ENCODE measurements at places on chromosomes 5 and 9. TPM values are rescaled to one million over a fixed set of nuclear protein-coding genes. Genes with fewer than 3 reads are reported as not detected.

DNA sequence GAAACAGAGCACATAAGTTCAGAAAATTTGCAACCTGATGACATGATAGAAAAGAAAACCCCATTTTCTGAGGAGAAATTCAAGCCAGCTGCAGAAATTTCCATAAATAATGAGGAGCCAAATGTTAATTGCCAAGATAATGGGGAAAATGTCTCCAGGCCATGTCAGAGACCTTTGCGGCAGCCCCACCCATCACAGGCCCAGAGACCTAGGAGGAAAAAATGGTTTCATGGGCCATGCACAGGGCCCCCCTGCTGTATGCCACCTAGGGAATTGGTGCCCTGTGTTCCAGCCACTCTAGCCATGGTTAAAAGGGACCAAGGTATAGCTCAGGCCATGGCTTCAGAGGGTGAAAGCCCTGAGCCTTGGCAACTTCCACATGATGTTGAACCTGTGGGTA is 118.1 kb downstream of the NR2F1-AS1 start:
- no peak for DNase-seq

DNA sequence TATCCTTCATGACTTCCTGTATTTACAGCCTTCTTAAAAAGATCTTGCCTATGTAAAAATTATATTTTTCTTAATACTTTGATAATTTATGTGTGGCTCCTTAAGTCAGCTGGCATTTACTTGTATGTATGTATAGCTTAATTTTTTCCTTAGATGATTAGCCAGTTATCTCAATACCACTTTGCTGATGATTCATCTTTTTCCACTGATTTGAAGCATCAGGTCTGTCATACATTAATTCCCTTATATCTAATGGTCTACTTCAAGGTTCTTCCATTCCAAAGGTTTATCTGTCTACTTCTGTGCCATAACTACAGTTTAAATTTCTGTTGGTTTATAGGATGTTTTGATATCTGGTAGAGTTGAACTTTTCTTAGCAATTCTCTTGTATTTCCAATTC is 44.9 kb upstream of the MTMR12 start:
- DNase-seq: no peak

DNA sequence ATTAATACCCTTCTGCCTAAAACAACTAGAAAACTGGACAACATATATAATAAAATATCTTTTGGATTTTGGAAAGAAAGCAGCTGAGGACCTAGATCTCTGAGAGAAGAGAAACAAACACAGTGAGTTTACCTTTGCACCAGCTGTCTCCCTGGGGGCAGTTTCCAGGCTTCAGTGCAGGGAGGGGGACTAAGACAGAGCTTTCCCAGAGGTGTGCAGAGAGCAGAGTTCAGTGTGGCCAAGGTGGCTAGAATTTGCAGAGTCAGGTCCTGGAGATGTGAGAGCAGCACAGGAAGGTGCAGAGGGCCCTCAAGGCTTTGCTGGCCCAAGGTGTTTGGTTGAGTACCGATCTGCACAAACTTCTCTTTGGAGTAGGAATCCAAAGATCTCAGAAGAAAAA is 26.3 kb upstream of the PTPDC1 start:
- no peak for DNase-seq

The CSF2 gene
- total RNA-seq: not detected

DNA sequence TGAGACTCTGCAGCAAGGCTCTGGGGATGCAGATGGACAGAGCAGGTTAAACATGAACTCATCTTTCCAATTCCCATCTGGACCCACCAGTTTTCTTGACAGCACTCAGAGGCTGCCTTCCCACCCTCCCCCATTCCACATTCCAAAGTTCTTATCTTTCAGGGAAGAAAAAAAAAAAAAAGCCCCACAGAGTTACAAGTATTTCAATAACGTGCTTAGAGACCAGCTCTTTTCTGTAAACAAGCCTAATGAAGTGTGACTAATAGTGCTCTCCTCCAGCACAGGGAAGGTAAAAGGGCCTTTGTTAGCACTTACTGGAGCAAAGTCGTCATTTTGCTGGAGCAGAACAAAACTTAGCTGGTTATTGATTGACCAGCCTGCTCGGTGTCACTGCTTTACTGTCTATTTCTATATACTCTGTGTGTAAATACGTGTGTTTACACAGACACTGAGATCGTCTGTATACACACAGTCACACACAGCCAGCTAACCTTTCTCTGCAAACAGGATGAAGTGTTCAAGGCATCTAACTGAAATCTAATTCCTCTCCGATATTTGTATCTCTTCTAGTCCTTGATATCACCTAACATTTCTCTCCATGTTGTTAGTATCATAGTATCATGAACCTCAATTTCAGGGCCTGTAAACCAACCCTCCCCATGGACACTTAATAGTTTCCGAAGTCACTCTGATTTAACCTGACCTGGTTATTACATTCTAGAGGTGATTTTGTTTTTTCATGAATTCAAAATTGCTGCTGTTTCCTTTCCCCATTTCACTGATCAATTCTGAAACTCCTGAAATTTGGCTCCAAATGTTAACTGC is 84.9 kb downstream of the ZNF608 start:
- peak; percentile 99 for DNase-seq

DNA sequence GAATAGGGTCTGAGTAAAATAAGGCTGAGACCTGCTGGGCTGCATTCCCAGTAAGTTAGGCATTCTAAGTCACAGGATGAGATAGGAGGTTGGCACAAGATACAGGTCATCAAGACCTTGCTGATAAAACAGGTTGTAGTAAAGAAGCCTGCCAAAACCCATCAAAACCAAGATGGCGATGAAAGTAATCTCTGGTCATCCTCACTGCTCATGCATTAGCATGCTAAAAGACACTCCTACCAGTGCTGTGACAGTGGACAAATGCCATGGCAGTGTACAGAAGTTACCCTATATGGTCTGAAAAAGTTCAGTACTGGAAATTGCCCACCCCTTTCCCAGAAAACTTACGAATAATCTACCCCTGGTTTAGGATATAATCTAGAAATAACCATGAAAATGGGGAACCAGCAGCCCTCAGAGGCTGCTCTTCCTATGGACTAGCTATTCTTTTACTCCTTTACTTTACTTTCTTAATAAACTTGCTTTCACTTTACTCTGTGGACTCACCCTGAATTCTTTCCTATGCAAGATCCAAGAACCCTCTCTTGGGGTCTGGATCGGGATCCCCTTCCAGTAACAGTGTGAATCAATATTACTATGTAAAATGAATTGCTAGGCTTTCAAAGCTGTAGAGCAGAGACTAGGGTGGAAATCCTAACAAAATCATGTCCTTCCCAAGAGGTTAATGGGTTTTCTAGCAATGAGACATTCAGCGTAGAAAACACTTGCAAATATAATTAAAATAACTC is 257.8 kb downstream of the KIAA0825 start:
- DNase-seq: no peak

DNA sequence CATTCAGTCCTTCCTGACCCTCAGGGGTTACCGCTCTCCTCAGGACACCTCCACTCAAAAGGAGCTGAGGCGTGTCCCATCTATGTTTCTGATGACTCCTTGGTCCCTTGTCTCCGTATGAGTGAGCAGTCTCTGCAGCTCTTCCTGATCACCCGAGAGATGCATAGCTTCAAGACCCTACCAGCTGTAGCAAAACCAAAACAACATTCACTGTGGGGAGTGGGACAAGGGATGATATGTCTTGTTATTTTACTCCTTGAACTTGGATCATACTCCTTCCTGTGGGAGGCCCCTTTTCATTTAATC is 14.4 kb downstream of the GLDC start:
- DNase-seq: no peak

GRCh38 chr5:54261596-54261995 is 48.8 kb downstream of the ARL15 start:
- no peak for DNase-seq

- no peak for DNase-seq
Measured at GRCh38 chr9:128091571-128091970, 23.5 kb downstream of the SLC25A25 start.

The ECM2 gene
- total RNA-seq: not detected

GRCh38 chr9:4573176-4573575 is 82.9 kb downstream of the SLC1A1 start:
- no peak for DNase-seq

- DNase-seq: no peak
Measured at GRCh38 chr9:124332361-124333202, 74.8 kb downstream of the NEK6 start.

The NUTM2G gene
- total RNA-seq: not detected

DNA sequence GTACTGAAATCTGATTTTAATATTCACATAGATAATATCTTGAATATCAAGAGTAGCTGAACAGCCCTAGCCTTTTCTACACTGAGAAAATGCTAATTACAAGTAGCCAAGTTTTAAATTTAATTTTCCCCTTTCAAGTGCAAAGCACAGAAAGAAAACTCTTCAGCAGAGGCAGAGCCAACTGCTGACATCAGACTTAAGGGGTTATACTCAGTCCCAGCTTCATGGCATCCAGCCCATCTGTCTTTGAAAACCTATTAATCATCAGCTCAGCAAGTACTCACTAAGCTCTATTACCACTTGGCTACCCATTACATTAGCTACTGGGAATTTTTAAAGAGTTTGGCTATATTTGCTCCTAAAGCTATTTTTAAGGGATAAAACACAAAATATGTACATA is 220.5 kb downstream of the SLC12A2 start:
- no peak for DNase-seq

- DNase-seq: no peak
Measured at GRCh38 chr9:2875218-2875977, 31.5 kb upstream of the PUM3 start.

DNA sequence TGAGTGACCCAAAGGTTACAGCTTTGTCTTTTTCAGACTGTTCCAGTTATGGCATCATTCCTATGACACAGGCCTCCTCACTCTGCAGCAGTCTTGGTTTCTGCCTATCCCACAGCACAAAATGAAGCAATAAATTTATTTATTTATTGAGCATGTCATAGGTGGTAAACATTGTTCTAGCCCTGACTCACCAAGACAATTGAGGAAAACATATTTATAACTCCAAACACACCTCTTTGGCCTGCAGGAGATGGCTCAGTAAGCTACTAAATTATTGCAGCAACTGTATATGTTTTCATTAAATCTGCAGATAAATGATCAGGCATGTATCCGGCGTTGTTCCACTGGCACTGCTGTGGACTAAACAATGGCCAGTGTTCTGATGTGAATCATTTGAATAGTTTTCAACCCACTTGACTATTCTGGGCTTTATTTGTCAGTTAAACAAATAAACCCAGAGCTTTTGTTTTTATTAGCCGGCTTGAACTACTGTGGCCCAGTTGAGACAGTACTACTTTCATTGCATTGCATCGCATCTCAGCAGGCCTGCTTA is 83.2 kb downstream of the FOXD1 start:
- DNase-seq: no peak

DNA sequence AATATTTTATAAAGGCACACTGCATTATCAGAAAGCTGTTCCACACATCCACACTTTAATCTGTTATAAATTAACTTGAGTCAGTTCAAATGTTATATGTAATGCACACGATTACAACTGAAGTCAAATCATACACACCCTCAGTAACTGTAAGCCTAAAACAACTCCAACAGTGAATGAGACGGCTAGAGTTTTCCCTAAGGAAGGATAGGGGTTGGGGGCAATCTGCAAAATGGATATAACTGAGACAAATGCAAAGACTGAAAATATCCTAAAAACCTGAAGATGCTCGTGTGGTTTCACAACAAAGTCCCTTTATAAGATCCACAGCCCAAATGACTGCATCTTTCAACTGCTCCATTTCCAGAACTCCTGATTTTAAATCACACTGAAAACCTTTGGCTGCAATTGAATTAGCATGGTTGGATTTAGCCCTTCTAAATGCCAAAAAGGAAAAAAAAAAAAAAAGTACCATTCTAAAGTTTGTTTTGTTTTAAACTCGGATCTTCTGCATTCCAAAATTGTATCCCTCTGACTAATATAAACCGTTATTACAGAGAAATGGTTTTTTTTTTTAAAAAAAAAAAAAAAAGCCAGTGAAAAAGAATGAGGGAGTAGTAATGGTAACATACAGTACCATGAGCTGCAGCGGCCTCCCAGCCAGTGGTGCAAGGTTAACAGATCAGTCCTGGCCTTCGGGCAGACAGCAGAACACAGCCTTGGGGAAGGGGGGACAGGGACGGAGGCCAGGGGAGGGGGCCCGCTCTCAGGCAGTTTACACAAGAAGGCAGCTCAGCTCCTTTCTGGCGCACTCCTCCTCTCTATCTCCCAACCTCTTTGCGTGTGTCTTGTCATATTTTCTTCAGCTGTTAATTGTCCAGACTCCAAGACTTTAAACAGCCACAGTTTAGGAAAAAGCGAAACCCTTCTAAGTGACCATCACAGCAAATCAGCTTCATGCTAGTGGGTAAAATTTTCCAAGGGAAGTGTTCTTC is 166.1 kb downstream of the BNC2 start:
- DNase-seq: no peak

- DNase-seq: no peak
Measured at GRCh38 chr9:106218427-106218826, 524.1 kb downstream of the TMEM38B start.

DNA sequence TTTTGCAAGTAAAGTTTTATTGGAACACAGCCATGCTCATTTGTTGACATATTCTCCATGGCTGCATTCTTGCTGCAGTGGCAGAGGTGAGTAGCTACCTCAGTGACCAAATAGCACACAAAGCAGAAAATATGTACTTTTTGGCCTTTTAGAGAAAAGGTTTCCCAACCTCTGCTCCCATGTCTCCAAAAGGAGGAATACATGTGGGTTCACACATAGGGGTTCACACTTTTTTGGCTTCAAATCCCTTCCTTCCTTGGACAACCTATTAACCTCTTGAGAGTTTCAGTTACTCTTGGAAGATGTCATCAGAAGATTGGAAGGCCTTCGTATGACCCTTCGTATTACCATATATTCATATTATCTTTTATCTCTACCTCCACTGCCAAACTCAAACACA is 285.1 kb upstream of the TUT7 start:
- no peak for DNase-seq

DNA sequence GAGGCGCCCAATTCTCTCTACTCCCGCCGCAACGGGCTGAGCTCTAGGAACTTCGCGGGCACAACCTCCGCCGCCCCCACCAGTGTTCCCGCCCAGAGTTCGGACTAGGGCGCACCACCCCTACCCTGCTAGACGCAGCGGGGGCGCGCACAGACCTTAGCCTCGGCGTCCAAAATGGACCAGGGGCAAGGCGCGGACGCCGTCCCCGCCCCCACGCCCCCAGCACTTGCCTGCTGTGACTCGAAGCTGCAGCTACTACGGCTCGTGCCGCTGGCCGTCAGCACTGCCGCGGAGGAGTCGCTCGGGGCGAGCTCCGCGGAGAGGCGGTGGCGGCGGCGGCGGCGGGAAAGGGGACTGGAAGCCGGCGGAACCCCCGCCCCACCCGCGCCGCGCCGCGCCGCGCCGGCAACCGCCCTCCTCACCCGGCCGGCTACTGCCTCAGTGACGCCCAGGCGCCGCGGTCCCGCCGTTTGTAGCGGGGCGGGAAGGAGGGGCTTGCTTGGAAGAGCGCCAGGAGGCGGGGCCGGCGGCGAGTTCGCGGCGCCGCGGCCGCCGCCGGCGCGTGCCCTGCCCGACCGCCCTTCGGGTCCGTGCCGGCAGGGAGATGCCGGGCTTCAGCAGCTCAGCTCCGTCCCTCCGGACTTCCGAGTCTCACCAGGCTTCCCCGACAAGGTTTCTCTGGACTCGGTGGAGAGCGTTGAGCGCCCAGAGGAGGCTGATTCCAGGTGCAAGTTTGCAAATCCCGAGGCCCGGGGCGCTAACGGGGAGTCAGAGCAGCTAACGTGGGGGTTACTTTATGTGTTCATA is 4.5 kb downstream of the ELAVL2 start:
- no peak for DNase-seq

Data from HepG2 (cell line).